Stimulated activated CD4-positive, alpha-beta T cell treated with anti-CD3 and anti-CD28 coated beads, Interleukin-1b, Interleukin-23, amount 100 ng/mL, for 1 hour (primary cell): ENCODE measurements at places on chromosomes 7 and 10.

DNA sequence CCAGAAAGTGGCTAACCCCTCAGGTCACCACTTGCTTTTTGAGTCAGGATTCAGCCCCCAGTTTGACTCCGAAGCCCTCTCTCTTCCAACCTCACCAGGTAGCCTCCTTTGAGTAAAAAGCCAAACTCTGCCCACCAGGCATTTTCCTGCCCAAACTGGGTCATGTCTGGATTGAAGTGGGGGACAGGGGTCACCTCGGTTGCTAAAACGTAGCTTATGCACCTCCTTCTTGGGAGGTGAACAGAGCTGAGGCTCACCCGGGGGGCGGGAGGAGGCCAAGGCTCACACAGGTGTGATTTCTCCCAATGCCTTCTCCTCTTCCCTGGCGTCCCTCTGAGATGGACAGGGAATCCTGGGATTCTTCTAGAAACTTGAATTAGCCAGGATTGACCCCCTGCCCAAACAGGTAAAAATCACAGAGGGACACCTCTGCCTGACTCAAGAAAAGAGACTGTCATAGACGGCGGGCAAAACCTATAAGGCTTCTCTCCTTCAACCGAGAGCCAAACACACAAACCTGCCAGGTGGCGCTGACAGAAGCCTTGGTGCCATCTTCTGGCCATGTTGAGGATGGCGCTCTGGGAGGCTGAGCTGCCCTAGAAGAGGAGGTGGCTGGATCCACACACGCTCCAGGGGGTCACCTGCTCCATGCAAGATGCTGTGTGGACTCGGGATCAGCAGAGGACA is 51.6 kb downstream of the PRLHR start:
- no peak for DNase-seq

- no peak for DNase-seq
Measured at GRCh38 chr7:40527723-40528122, 392.9 kb downstream of the SUGCT start.

GRCh38 chr7:69883399-69883891 is 285.2 kb downstream of the AUTS2 start:
- DNase-seq = no peak

GRCh38 chr10:52447931-52448353 is 133.9 kb downstream of the DKK1 start:
- DNase-seq = no peak

DNA sequence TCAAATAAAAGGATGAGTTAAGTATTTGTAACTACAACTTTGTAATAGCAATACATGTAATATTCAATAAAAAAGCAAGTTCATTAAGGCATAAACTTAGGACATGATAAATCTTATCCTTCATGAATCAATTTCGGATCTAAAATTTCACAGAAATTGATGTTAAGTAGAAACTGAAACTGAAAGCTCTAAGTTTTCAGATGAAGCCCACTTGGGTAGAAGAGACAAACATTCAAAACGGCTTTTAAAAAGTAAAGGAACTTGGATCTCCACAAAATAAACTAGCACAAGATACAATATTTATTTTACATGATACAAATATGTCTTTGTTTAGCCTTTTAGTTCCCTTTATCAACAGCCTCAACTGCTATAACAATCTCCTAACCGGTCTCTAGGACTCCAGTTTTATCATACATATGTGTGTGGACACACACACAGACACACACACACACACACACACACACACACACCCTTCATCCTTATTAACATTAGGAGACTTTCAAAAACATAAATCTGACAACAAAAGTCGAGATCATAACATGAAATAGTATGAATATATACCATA is 83.7 kb downstream of the USP6NL start:
- no peak for DNase-seq

- no peak for DNase-seq
Measured at GRCh38 chr10:6649903-6650302, 69.8 kb upstream of the PRKCQ start.

DNA sequence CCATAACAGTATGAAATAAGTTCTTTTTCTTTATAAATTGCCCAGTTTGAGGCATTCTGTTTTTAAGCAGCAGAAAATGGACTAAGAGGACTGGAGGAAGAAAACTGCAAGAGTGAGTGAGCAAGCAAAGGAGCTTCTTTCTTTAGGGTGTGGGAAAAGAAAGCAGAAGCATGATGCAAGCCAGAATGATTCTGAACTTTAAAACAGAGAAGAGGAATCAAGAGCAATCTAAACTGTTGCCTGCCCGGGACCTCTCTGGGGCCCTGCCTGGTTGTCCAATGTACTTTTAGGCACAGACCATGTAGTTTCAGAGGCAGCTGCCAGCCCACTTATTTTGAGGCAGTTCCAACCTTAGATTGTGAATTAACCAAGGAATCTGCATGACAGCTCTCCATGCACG is 186.3 kb downstream of the PLPP4 start:
- no peak for DNase-seq

DNA sequence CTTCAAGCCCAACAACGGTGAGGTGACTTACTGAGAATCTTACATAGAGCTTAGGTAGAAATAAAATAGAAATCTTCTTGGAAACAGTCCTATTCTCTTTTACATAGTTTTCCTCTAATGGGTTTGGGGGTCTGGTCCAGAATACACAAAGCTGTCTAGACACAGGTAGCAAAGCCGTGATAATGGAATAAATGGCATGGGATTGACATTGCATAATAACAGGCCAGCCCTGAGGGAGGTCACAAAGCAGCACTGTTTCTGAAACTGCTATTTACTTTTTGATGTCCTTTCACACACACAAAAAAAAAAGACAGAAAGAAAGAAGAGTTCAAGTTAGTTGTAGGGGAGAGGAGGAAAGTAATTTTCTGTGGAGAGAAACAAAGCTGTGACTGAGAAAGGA is 364.8 kb upstream of the SORCS1 start:
- no peak for DNase-seq

DNA sequence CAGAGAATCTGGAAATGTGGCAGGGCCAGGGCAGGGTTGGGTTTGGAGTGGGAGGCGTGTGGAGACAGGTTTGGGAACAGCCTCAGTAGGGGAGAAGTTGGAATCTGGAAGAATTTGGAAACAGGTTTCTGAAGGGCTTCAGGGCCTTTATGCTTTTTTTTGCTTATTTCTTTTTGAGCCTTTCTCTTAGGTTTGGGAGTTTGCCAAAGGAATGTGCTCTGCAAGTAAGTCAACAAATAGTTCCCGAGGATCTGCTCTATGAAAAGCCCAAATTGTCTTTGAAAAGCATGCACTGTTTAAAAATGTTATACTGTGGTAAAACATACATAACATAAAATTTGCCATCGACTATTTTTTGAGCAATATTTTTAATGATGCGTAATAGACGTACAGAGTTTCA is 86.7 kb upstream of the ADRB1 start:
- no peak for DNase-seq

- no peak for DNase-seq
Measured at GRCh38 chr7:40490603-40490924, 355.8 kb downstream of the SUGCT start.

DNA sequence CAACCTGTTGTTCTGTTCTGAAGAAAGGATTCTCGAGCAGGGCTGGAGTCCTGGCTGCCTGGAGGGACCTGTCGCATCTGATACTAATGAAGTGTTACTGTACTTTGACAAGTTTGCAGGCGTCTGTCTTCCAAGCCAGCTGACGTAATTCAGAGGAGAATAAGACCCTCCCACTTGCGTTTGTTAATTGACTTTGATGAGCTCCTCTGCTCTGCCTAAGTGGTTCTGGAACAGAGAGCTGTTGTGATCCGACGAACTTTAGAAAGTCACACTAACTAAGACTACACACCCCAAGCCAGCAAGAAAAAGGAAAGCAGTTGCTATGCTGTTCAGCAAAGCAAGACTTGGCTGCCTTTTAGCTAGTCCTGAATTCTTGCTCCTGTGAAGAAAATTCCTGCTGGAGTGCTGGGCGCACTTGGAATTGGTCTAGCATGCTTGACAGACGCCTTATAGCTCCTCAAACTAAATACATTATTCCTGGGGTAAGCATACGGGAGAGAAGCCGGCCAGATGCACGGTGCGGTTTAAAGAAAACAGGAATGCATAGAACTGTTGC is 200.3 kb downstream of the CACNB2 start:
- DNase-seq = no peak

DNA sequence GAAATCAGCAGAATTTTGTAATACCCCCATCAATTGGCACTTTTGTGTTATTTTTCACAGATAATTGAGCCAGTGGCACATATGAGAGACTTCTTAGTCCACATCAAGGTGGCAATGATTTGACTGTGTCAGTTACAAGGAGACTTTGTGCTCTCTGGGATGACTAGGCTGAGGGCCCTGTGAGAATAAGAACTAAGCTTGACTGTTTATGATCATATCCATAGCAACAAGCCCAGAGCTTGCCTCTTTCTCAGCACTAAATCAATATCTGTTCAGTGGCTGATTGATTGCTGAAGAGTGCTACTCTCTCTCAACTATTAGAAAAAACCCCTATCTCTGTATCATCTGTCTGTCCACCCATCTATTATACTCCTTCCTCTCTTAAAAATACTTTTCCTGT is 185.3 kb upstream of the PLPP4 start:
- no peak for DNase-seq

DNA sequence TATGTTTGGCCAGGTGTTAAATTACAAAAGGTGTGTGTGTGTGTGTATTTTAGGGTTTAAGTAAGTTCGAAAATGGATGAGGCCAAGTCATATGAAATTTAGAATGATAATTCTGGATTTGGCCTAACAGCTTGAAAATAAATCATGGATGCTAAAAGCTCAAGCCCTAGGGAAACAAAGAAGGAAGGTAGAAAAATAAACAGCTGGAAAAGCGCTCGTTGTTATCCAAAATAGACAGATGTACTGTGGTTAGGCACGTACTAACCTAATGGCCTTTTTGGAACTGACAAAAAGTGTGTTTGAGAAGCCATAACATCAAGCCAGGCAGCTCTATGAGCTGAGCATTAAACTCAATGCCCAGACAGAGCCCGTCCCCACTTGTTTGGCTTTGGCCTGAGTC is 17.5 kb upstream of the PALS2 start:
- no peak for DNase-seq

- no peak for DNase-seq
Measured at GRCh38 chr7:135708041-135708440, 19.9 kb downstream of the SLC13A4 start.

GRCh38 chr10:84876116-84876999 is 548.0 kb downstream of the CCSER2 start:
- no peak for DNase-seq

- DNase-seq = no peak
Measured at GRCh38 chr7:105046414-105046813, 32.4 kb downstream of the KMT2E start.

GRCh38 chr7:33815336-33815735 is 90.0 kb upstream of the BMPER start:
- DNase-seq = no peak

- no peak for DNase-seq
Measured at GRCh38 chr7:135714534-135715009, 13.4 kb downstream of the SLC13A4 start.
